Cardiac fibroblast (primary cell): ENCODE measurements at places on chromosomes 16 and 17.

GRCh38 chr16:87496447-87496801, 3.6 kb upstream of the ZCCHC14 start:
- DNase-seq = no peak

- no peak for DNase-seq
Observed at GRCh38 chr17:51598824-51599223, 338.5 kb downstream of the UTP18 start.

GRCh38 chr17:27824745-27825144, 24.4 kb upstream of the NOS2 start:
- DNase-seq = no peak

- peak; percentile 10 for DNase-seq
Observed at GRCh38 chr16:86789621-86790051, 211.3 kb downstream of the FOXL1 start.

- no peak for DNase-seq
Observed at GRCh38 chr16:3728424-3729160, 11.3 kb upstream of the TRAP1 start.

DNA sequence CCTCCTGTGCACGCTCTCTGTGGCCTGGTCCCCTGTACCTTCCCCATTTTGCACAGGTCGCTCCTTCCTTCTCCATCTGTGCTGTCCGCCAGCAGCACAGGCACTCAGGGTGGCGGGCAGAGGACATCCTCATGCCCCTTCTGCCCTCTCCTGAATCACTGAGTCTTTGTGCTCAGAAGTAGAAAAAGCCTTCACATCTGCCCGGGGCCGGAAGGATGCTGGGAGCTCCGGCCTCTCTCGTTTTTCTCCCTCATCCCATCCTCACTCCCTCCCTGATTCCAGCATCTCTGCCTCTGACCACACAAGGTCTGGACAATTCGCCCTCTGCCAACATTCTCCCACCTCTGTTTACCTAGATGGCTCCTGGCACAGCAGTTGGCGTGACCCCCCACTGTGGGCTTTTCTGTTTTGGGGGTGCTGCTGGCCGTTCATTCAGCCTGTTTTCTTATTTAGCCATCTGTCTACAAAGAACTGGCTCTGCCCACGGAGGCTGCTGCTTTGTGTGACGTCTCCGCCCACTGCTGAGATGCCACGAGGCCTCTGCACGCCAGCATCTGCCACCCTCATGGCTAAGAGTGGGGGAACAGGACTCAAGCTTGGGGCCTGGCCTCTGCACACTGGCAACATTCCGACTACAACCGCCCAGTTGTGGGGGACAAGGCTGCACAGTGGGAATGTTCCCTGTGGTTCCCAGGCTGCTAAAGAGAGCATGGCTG, 36.7 kb downstream of the SEC14L5 start:
- DNase-seq = no peak

GRCh38 chr16:15483857-15484256, 49.5 kb downstream of the BMERB1 start:
- DNase-seq = no peak

GRCh38 chr17:83149761-83150251, 70.4 kb downstream of the METRNL start:
- no peak for DNase-seq

DNA sequence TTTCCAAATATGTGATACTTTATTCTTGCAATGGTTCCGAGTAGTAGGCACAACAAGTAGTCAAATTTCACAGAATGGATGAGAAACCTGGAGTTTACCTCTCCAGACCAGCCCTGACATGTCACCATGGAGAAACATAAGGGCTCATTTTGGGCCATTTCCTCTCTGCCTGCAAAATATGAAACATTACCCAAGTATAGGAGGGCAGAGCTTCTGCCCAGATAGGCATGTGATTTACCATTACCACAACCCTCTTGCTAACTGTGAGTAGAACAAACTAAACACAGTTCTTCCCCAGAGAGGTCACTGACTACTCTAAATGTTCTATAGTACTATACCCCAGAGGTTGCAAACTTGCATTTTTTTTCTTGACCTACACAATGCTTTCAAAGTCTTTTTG, 15.7 kb upstream of the KPNB1 start:
- DNase-seq = no peak

DNA sequence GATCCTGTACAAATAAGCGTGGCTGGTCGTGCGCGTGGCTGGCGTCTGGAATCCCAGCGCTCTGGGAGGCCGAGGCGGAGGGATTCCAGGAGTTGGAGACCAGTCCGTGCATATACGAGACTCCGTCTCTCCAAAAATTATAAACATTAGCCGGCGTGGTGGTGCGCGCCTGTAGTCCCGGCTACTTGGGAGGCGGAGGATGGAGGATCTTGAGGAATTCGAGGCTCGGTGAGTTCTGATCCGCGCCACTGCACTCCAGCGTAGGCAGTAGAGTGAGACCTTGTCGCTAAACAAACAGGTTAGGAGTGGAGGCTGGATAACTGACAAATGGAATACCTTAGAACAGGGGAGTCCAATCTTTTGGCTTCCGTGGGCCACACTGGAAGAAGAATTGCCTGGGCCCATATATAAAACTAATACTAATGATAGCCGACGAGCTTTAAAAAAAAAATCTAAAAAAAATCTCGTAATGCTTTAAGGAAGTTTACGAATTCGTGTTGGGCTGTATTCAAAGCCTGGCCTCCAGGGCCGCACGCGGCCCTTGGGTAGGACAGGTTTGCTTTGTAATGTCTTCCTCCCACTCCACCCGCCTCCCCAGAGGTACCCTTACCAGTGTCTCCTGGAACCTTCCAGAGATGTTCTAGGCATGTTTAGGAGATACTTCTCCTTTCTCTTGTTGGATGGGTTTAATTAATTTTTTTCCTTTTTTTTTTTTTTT, 909 bp upstream of the RSL1D1 start:
- peak; percentile 43 for DNase-seq

- DNase-seq = no peak
Observed at GRCh38 chr17:82950525-82951102, 110.8 kb upstream of the ZNF750 start.

GRCh38 chr17:80397034-80397387, 18.0 kb upstream of the ENDOV start:
- no peak for DNase-seq

- DNase-seq = peak; percentile 83
Observed at GRCh38 chr17:79026376-79027273, 2.7 kb downstream of the C1QTNF1 start.

- DNase-seq = no peak
Observed at GRCh38 chr16:9948933-9949332, 233.3 kb downstream of the GRIN2A start.

DNA sequence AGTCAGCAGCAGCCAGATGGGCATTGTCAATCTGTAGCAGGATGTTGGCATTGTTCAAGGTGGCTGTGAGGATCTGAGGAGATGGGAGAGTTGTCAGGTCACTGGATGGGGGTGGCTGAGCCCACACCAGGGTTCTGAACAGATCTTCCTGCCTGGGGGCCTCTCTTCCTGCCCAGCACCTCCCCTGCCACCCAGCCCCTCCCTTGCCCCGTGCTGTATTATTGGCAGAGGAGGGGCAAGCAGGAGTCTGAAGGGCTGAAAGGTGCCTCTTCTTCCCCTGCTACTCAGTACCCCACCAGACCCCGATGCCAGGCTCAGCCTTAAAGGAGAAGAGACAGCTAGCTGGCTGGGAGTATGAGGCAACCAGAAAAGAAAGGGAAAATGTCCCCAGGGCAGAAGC, 93.0 kb downstream of the GOSR1 start:
- DNase-seq = no peak

DNA sequence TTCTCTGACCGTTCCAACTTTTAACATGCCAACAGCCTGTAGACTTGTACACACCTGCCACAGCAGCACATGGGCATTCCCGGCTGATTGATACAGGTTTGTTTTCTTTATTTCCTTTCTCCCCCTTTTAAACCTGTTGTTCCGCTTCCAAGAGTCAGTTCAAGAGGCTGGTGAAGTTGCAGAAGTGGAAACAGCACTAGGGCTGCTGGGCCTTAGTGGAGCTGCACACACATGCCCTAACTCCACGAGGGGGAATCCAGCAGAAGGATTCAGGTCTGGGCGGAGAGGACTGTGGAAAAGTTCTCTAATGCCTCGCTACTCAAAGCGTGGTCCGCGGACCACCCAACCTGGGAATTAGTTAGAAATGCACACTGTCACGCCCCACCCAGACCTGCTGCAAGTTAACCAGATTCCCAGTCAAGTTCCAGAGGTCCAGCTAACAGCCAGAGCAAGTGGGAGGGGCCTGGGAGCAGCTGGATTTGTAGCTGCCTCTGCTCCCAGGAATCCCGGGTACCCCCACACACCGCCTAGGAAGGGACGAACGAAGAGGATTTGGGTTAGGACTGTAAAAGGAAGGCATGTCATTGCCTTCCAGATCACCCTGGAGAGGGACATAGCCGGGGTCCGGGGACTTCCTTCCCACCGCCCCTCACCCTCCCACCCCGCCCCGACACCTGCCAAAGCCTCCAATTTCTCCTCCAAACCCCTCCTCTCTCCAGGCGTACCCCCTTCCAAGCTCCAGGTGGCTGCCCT, 542 bp downstream of the SLC39A11 start:
- DNase-seq = peak; percentile 26

DNA sequence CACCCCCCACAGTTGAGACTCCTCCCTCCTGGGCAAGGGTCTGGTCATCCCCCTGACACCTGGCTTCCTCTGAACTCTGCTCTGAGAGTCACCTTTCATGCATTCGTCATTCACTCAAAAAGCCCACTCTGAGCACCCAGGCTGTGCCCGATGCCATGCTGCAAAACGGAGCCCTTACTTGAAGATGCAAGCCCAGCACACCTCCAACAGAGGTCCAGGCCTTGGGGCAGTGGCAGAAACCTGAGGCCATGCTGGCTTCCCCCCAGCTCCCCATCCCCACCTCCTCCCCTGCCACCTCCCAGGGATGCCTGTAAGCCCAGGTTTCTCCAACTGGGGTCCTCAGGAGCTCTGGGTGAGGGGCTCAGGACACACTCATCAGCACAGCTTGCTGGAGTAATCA, 67.7 kb upstream of the TNRC6C start:
- DNase-seq = no peak

DNA sequence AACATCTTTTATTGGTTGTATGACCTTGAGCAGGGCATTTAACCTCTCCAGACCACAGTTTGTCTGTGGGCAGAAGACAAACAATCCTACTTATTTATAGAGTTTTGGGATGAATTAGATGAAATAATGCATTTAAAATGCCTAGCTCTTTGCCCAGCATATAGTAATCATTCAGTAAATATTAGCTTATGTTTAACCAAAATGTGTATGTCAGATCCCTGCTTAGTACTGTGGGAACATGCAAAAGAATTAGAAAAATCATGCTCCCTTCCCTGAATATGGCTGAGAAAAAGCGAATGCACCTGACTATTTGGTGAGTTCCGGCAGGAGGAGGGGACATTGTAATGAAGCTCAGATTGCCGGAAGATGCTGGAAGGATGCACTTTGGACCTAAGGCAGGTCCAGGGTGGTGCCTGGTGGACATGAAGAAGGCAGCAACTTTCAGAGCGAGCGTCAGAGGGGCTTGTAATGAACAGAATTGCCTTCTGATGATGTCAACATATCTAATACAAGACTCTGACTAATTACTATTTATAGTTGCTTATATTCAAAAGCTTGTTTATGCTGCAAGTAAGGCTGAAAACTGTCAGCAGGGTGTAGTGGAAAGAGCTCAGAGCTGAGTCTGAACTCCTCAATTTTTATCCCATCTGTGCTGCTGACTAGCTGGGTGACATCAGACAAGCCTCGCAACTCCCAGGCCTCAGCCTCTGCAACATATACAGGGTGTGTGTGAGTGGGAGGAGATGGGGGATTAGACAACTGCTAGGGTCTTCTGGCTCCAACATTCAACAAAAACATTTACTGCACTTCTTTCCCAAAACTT, 221.2 kb downstream of the PRKCA start:
- peak; percentile 45 for DNase-seq

DNA sequence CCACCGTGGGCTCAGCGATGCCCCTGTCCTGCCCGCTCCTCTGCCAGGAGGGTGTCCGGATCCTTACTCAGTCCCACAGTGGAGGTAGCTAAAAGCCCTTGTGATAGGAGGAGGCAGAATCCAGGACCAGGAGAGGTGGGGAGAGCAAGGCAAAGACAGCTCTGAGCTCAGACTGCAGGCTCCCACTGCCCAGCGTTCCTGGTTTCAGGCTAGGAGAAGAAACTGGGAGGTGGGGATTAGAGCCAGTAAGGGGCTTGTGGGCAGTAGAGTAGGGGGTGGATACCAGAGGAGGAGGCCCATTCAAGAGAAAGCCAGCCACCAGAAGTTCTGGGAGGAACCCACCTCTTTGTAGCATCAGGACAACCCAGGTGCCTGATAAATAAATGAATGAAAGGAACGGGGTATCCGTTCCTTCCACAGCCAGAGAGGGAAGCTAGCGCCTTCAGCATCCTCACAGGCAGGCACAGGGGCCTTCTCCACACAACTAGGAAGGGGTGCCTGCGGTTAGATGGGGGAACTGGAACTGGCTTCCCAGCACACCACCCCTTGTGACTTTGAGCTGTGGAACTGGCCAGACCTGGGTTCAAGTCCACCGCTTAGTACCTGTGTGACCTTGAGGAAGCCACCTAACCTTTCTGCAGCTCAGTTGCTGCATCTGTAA, 2.3 kb downstream of the IL21R start:
- DNase-seq = no peak

- DNase-seq = peak; percentile 5
Observed at GRCh38 chr17:69357701-69358100, 30.8 kb upstream of the ABCA5 start.

DNA sequence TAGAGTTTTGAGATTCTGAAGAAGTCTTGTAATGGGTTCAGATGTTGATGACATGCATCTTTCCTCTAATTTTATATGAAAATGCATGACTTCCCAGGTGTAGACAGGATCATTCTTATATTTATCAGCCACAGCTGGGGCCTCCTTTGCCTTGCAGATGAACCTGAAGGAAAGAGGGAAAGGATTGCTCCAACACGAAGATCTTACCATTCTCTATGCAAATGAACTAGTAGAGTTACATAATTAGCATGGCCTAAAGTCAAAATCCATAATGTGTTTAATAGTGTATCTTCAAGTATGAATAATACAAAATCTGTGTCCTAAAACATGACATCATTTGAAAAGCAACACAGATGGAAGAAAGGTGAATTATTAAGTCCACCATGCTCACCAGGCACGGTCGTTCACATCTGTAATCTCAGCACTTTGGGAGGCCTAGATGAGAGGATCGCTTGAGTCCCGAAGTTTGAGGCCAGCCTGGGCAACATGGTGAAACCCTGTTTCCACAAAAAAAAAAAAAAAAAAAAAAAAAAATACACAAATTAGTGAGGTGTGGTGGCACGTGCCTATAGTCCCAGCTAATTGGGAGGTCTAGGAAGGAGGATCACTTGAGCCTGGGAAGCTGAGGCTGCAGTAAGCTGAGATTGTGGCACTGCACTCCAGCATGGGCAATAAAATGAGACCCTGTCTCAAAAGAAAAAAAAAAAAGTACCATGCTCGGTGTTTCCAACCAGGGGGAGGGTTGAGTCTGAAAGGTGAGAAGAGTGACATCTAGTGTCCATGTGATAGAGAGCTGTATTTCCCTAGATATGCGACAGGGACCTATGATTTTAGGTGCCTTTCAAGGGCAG, 6.3 kb downstream of the VWA3A start:
- DNase-seq = peak; percentile 63

- DNase-seq = no peak
Observed at GRCh38 chr16:79272141-79272577, 328.4 kb downstream of the MAF start.
